ENCODE measurements at places on chromosomes 1 and 21.

- no peak for DNase-seq
Measured at GRCh38 chr21:43640400-43640799, 18.9 kb downstream of the HSF2BP start.

DNA sequence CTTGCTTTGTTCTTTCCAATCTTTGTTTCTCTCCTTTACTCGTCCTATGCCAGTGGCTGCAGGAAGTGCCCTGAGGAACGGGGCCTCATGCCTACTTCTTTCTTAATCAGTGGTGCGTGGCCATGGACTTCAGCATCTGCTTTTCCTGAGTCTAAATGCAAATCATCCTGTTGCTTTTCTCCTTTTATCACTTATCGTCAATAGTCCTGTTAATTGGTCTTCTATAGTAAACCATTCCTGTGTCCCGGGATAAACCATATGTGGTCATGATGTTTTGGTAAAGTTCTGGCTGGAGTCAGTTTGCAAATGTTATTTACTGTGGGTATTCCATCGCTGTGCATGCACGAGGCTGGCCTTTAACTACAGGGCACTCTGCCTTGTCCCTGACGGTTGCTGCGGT lies 47.5 kb downstream of the AGPAT3 start:
- DNase-seq: no peak

- no peak for DNase-seq
Measured at GRCh38 chr1:183277821-183278738, 92.0 kb downstream of the LAMC2 start.

- DNase-seq: no peak
Measured at GRCh38 chr1:36925251-36925650, 109.1 kb downstream of the GRIK3 start.

- DNase-seq: no peak
Measured at GRCh38 chr1:17485281-17485680, 45.8 kb upstream of the RCC2 start.
